Left ventricle myocardium inferior (tissue), 1 donor: ENCODE measurements at places on chromosomes 2 and 18.
A peak's percentile ranks its signal among the peaks of the same experiment; 100 is the strongest.

GRCh38 chr18:50284255-50284885 lies 3.0 kb upstream of the MBD1 start:
- no peak for DNase-seq

- no peak for DNase-seq
Observed at GRCh38 chr2:18265614-18266586, 294.6 kb downstream of the RDH14 start.

- no peak for DNase-seq
Observed at GRCh38 chr18:21179590-21180220, 62.3 kb upstream of the GREB1L start.

DNA sequence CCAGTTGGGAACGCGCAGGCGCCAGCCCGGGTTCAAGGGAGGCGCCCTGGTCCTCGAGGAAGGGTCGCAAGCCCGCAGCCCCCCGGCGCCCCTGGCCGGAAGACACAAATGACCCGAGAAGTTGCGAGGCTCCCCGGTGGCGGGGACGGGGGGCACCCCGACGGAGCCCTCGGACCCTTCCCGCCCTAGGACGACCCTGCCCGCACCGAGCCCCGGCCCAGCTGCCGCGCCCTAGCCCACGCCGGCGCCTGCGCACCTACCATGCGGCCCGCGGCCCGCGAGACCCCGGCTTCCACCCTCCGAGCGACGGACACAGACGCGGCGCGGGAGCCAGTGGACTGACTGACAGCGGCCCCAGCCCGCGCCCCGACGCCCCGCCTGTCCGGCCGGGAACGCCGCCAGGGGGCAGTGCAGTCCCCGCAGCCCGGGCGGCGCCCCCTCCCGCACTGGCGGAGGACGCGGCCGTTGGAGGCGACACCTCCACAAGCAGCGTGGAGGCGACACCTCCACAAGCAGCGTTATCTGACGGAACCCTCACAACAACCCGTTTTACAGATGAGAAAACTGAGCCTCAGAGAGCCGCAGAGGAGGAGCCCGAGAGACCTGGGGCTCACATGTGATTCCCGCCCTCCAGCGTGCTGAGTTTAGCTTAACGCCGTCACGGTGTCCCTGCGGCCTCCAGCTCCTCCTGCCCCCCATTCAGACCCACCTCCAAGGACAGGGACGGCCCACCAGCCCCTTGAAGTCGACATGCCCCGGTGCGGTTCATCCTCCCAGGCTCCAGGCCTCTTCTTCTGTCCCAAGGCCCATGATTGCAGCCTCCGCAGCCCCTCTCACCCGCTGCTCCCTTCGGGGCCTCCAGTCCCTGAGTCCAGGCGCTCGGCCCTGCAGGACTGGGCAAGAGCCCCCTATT lies at the start of gene NMUR1:
Gene NMUR1, minus strand, starts transcription at position 347 of the 913 bp plus-strand sequence. Its CDS starts 84 bp downstream, at position 263.
- peak; percentile 74 for DNase-seq

GRCh38 chr2:124343827-124344498 lies 318.9 kb downstream of the CNTNAP5 start:
- no peak for DNase-seq
